ENCODE measurements at places on chromosomes 7 and 10.
A peak's percentile ranks its signal among the peaks of the same experiment; 100 is the strongest.

- no peak for DNase-seq
Measured at GRCh38 chr7:39672176-39672575, 48.8 kb downstream of the RALA start.

DNA sequence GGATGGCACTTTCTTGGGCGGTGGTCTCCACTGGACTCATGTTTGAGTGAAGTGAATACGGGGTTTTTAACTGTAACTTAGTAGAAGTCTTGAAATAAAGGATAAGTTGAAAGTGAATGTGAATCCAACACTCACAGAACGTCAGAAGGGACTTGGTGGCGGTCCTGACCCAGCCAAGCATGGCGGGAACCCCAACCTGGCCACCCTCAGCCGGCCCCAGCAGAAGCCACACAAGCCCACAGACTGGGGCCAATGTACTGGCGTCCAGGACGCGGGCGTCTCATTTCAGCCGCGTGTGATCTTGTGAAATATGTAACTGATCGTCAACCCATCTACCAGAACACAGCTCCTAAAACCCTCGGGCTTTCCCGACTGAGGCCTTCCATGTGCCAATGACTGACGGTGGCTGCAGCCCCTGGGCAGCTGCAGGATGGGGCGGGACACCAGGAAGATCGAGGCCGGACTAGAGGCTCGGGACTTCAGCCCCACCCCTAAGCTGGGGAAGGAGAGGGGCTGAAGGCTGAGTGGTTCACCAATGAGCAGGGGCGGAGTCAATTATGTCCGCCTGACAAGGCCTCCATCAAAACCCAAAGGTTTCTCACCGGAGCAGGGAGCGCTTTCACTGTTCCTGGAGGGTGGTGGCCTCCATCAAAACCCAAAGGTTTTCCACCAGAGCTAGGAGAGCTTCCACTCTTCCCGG, 161.5 kb downstream of the MAD1L1 start:
- no peak for DNase-seq

DNA sequence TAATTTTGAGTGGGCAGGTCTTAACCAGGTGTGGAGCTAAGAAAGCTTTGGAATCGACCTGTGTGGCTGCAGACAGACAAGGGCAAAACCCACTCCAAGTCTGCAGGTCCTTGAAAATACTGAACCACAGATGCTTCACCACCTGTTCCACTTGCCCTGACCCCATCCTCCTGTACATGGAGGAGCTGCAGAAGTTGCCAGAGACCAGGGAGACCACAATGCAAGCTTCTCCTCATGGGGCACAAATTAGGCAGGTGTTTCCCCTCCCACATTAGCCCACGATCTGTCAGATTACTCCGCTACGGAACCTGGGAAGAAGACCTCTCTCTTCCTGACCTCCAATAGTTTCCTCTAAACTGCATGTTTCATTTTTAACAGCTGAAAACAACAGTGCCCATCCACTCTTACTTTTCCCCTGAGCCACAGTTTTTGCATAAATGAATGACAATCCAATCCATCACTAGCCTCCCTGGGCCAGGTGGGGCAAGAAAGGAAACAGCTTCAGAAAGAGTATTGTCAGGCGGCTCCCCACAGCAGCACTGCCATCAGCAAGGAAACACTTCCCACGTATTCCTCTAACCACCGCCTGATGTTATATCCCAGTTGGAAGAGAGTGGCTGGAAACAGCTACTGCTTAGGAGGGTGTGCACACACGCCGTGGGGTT, 141.6 kb downstream of the PRKAG2 start:
- peak; percentile 49 for DNase-seq

- no peak for DNase-seq
Measured at GRCh38 chr7:108057951-108058481, 55.1 kb upstream of the LAMB1 start.

DNA sequence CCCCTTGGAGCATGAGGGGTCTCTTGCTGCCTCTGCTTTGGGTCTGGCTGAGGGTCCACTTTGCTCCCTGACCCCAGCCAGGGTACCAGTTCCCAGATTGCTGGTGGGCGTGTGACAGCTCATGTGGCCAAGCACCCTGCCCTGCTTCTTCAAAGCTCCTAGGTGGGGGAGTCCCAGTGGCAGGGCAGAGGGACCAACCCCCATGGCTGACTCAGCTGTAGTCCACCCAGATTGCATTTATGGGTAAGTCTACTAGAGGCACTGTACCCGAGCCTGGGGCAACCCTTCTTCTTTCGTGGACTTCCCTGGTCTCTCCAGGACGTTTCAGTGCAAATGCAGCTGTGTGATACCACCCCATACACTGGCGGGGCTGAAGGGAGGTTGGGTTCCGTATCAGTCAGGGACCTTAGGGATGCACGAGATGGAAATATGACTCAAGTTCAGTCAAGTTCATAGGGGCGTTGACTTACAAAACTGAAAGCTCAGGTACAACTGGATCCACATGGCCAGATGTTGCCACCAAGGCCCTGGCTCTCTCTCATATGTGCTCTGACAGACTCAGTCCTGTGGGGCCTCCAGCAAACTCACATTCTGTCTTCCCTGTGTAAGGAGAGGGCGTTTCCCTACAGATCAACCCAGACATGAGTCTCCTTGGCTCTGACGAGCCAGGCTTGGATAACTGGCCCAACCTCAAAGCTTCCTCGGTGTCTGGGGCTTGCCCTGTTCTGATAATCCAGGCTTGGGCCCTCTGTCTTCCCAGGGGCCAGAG, 13.6 kb downstream of the PTPRE start:
- DNase-seq = no peak

- DNase-seq = no peak
Measured at GRCh38 chr7:43537765-43538403, 45.0 kb upstream of the STK17A start.
